Stimulated activated CD4-positive, alpha-beta T cell treated with anti-CD3 and anti-CD28 coated beads, TNF-alpha, amount 100 ng/mL, for 48 hours (primary cell): ENCODE measurements at places on chromosomes 2 and 18.

DNA sequence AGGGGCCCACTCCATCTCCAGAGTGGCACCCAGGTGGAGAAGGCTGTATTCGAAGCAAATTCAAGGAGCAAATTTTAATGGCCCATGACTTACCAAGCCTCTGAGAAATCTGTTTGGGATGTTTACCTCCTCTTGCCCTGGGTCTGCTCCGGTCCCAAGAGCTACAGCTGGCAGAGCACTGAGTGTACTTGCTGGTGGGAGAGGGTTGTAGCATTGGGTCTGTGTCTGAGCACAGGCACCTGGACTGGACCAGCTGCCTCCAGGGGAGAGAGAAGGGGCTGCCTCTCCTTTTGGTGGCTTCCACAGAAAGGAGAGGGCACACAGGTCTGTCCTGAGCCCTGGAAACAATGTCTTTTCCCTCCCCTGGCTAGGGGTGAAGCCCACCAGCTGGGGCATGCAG lies 9.8 kb downstream of the EN1 start:
- DNase-seq, result no peak

- no peak for DNase-seq
These were observed 2.3 kb upstream of the CTIF start for GRCh38 chr18:48536516-48536915.

DNA sequence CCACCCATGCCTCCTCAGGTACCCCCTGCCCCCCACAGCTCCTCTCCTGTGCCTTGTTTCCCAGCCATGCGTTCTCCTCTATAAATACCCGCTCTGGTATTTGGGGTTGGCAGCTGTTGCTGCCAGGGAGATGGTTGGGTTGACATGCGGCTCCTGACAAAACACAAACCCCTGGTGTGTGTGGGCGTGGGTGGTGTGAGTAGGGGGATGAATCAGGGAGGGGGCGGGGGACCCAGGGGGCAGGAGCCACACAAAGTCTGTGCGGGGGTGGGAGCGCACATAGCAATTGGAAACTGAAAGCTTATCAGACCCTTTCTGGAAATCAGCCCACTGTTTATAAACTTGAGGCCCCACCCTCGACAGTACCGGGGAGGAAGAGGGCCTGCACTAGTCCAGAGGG lies 803 bp upstream of the DES start:
- no peak for DNase-seq

DNA sequence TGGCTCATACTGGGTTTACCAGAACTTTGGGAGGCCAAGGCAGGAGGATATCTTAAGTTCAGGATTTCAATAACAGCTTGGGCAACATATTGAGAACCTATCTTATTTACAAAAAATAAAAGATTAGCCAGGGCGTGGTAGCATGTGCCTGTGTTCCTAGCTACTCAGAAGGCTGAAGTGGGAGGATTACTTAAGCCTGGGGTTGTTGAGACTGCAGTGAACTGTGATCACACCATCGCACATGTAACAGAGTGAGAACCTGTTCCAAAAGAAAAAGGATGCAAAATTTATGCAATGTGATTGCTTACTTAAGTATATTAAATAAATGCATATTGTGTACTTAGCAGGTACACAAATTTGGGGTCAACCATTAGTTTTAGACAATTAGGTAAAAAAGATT lies 768.9 kb upstream of the CDH7 start:
- no peak for DNase-seq

DNA sequence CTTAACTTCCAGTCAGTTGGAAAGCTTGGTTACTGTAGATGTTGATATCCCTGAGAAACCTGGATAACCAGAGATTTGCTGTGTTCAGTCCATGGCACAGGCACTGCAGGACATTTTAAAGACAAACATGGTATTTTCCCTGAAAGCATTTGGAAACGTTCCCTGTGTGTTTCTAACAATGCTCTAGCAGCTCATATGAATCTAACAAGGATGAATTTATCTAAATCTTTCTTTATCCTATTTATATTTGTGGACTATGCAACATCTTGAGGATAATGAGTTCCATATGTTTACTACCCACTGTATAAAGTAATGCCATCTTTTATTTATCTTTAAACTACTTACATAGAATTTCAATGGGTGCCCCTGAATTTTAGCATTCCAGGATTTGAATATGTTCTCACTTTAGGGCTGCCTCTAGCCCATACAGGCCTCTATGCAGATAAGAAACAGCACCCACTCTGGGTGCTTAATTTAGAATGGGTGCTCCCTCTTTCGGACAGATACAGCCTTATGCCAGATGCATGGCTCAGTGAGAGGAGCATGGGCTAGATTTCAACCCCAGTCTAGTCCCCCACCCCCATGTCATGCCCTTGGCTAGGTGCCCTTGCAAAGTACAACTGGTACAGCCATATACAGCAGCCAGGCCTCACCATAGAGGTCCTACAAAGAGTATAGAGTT lies 50.6 kb upstream of the NEMP2 start:
- no peak for DNase-seq

DNA sequence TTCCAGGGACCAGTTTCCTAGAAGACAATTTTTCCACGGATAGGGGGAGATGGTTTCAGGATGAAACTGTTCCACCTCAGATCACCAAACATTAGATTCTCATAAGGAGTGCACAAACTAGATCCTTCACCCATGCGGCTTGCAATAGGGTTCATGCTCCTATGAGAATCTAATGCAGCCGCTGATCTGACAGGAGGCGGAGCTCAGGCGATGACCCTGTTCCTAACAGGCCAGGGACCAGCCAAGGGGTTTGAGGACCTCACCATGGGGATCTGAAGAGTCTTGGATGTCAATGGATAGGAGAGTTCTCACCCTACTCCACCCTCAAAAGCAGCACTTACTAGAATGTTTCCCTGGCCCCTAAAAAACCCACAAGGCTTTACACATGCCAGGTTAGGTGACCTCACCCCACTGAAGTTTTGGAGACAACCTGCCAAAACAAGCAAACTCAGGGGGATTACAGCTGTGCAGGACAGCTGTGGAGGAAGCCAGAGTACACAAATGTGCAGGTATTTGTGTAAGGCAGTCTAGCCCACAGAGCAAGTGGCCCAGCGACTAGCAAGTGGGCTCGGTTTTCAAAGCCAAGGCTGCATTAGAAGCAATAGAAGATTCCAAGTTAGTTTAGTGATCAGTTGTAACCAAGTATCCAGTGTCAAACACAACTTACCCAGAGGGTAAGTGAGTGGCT lies 3.9 kb downstream of the EVA1A start:
- no peak for DNase-seq

DNA sequence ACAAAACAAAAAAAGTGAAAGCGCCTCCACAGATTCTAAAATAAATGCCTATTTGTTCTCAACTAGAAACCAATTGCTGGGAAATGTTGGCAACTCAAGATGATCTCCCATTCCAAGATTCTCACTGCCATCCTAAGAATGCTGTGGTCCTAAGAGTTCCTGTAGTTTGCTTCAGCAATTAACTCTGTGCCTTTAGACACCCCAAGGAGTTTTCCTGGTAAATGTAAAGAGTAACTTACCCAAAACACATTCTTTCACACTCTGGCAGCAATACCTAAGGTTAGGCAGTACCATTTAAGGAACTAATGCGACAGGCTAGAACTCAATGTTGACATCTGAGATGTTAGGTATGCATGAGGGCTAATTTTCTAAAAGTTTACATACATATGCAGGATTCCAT lies 58.8 kb upstream of the TANK start:
- DNase-seq, result no peak

GRCh38 chr2:4404363-4404762 lies 701.0 kb downstream of the DCDC2C start:
- no peak for DNase-seq

DNA sequence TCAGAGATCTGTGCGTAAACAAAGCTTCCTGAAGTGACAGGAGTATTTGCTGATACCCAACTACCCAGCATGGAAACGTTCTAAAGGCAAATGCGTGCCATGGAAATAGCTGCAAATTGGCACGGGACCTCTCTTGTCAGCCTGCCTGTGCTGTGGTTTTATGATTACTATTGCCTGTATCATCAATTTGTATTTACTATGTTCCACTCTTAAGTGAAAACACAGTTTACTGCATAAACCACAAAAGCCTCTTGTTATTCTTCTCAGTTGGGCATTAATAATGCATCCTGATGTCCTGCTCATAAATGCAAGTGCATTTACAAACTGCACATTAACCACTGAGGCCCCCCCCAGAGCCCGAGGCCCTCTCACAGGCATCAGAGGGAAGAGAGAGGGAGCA lies 196.6 kb upstream of the SLC35G4 start:
- DNase-seq, result no peak

DNA sequence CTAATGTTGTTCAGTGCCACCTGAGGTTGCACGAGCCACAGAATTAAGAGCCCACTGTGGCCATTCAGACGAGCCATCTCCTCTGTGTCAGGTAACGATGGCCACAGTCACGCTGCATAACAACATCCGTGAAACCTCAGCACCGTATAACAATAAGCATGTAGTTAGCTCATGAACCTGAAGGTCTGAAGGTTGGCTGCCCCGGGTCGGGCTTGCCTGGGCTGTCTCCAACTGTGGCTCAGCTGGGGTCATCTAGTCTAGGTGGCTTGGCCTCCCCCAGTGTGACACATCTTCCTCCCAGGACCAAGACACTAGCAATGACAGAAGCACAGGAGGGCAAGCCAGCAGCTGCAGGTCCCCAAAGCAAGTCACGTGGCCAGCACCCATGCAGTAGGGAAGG lies 258.0 kb downstream of the GLI2 start:
- no peak for DNase-seq

DNA sequence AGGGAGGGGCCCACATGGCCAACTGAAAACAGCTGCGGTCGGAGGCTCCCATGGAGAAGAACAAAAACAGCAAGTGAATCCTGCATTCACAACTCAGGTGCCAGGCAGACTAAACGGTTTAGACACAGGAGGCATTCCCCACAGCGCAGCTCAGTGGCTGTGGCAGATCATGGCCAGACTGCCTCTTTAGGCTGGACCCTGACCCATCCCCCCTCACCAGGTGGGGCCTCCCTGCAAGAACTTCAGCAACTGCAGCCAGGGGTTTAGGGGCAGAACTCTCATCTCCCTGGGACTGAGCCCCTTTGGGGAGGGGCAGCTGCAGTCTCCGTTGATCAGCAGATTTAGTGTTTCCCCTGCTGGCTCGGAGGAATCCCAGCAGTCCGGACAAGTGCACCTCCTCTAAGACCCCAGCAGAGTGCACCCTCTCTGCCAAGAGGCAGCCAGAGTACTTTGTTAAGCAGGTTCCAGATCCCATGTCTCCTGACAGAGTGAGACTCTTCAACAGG lies 346.7 kb downstream of the SS18 start:
- DNase-seq, result no peak

DNA sequence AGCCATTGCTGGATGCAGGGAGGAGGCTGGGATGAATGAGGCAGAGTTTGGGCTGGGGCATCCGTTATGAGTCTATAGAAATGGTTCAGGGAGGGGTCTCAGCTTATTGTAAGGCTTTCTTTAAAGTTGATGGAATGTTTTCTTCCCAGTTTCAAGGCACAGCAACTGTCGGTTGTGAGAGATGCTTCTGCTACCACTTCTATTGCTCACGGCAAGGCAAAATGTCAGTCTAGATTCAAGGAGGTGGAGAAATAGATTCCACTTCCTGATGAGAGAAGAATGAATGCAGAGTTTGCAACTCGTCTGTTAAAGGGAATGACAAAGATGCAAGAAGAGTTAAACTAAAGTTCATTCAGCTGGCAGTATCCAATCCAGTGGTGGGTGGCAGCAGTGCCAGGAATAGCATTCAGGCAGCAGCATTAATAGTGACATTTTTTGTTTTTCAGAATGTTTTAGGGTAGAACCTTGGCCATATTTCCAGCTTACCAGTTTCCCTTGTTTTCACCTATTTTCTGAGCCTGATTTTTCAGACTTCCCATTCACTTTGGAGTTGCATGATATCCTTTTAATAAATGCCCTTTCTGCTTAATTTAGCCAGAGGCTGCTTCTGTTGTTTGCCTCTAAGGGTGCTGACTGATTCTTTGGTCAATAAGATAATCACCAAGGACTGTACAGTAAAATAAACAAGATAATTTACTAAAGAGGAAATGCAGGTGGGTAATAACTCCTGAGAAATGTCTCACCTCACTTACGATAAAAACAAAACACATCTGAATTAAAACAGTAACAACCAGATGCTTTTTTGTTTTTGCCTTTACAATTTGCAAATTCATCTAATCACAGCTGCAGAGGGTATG lies 138.4 kb downstream of the RPIA start:
- no peak for DNase-seq

GRCh38 chr2:192886636-192887035 lies 691.9 kb upstream of the TMEFF2 start:
- no peak for DNase-seq

GRCh38 chr2:216066230-216066629 lies 15.4 kb downstream of the PECR start:
- DNase-seq, result no peak

DNA sequence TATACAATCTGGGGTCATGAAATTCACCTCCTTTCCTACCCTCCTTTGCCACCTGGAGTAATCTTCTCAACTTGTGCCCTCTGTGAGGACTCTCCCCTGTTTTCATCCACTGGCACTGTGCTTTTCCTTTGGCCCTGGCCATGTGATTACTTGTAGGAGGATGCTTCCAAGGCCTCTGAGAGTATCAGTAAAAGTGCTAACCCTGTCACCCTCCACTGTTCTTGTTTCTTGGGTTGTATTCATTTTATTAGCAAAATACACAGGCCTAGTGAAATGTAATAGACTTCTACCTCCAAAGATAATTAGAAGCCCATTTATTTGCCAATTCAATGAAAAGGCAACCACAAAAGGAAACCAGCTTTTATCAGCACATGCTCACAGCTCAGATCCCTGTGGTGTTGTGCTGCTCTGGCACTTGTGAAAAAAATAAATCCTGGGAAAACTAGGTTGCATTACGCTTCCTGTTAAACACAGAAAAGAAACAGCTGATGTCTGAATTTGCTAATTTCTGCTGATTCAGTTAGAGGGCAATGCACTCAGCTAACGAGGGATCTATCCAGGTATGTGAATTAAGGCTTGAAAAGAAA lies 357.5 kb upstream of the ETAA1 start:
- DNase-seq, result no peak

- no peak for DNase-seq
These were observed 37.5 kb downstream of the NR4A2 start for GRCh38 chr2:156294945-156295580.

GRCh38 chr2:134220344-134220974 lies 33.4 kb upstream of the MGAT5 start:
- DNase-seq, result no peak

DNA sequence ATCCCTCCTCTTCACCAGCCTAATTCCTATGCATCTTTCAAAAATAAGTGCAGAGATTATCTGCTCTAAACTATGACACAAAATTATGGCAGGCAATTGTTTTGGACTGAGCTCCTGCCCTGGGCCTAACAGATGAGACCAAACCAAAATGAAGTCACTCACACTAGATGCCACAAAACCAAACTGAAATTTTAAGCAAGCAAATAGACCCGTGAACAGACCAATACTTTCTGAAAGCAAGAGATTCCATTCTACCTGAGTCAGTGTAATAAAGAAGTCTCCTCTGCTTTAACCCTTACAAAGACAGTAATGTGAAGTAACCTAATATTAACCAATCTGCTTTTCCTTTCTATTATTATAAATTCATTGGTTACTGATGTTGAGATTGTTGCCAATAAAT lies 84.3 kb downstream of the RIT2 start:
- DNase-seq, result no peak
